ENCODE measurements at places on chromosomes 5 and 9. TPM values are rescaled to one million over a fixed set of nuclear protein-coding genes. Genes with fewer than 3 reads are reported as not detected.

Gene SLC6A18
- total RNA-seq: not detected

Gene EPB41L4A
- 1.5 TPM for total RNA-seq

GRCh38 chr5:96141749-96142148, 180.1 kb upstream of the ELL2 start:
- DNase-seq: no peak

GRCh38 chr5:154776167-154776566, 21.0 kb downstream of the LARP1 start:
- no peak for DNase-seq

DNA sequence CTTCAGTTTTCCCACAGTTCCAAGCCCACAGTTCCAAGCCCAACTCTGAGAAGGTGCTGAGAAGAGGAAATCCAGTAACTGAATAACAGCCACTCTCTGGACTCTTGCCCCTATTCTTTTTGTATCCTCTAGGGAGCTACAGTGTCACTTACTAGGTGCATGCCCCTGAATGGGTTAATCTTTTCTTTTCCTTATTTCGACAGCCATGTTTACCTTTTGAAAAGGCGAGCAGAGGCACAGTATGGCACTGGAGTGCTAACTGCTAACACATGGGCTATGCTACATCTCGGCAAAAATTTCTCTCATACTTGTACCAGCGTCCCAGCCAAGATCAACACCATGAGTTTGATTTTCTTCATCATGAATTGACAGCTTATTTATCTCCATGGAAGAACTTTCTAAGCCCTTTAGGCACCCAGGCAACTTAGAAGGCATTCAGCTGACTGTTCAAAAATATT, 222.6 kb downstream of the EBF1 start:
- no peak for DNase-seq

- DNase-seq: no peak
Measured at GRCh38 chr5:180601591-180602480, 10.5 kb upstream of the SCGB3A1 start.

DNA sequence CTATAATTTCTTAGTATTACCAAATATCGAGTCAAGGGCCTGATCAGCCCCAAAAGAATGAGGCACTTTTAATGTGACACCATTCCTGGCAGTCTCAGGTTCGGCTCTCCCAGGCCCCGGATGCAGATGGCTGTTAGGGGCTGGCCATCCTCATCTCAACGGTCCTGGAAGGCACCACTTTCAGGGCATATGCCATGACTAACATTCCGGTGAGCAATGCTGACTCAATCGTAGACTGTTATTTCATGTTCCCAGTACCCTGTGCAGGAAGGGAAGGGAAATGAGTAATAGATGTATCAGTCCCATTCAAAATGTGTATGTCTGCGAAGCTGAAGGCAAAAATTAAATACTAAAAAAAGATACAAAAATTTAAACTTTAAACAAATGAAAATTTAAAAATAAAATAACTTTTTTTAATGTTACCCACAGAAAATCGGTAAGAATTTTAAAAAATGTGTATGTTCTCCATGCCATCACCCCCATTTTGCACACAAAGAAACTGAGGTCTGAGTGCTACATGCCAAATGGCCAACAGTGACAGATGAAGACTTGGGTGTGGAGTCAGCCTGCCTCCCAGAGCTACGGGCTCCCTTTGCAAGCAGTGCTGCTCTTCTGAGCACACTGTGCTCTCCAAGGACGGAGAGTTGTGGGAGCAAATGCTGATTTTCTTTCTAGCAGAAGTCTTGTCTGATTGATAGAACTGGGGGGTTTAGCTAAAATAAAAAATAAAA, 79.0 kb downstream of the GLDC start:
- DNase-seq: no peak

- no peak for DNase-seq
Measured at GRCh38 chr9:114248299-114248707, 74.6 kb upstream of the ORM1 start.

DNA sequence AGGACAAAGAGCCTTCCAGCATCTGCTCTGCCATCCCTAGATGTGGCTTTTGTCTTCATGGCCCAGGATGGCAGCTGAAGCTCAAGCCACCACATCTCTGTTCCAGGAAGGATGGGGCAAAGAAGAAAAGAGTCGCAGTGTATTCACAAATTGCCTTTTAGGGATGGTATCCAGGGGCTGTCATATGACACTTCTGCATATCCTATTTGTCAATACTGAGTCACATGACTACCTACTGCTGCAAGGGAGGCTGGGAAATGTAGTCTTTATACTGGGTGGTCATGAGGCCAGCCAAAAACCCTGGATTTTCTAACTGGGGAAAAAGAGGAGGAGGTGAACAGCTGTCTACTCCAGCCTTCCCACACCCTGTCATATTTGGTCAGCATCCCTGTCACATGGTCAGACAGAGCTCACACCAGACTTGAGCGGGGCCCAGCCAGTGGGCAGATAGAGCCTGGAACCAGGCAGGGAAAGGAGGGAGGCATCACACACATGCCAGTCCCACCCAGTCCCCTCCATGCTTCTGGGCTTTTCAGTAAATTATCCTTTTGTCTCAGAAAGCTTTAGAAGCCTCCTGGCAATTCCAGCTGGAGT, 52.0 kb downstream of the OLFM1 start:
- DNase-seq: no peak

Measured in naive thymus-derived CD4-positive, alpha-beta T cell (primary cell).